ENCODE measurements at places on chromosomes 12 and 14.
A peak's percentile ranks its signal among the peaks of the same experiment; 100 is the strongest.

GRCh38 chr12:4809013-4809448, 88.8 kb downstream of the GALNT8 start:
- DNase-seq: no peak

GRCh38 chr12:26255893-26256645, 60.7 kb downstream of the SSPN start:
- no peak for DNase-seq

DNA sequence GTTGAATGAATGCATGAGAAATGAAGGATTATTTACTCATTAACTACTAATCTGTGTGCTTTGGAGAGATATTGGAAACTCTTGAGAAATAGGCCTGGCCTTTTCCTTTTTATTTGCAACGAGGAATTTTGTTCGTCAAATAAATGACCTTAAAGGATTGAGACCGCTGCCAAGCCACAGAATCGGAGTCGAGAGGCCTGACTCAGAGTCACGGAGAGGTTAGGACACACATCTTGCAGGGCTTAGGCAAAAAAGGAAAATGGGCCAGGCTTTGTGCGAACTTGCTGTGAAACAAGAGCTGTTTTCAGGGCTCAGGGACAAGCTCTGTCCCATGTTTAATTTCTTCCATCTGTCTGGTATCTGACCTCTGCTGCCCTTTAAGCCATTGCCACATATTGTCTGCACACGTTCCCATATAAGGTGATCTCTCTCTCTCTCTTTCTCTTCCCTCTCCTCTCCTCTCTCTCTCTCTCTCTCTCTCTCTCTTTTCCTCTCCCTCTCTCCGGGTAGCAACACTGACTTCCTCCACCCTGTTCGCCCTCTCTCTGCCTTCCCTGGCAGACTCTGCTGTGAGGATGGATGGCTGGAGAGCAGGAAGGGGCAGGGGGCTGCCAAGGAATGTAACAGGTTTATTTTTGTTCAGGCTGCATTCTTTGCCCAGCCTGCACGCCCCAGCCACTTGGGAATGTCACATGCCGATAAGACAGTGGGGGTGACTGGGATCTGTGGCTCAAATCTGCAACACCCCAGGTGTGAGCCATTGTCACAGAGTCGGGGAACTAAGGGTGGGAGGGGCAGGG, 14.9 kb upstream of the IFT81 start:
- DNase-seq: peak; percentile 32

GRCh38 chr12:4279198-4279690, 5.7 kb downstream of the CCND2 start:
- no peak for DNase-seq

- no peak for DNase-seq
Measured at GRCh38 chr14:59424341-59425071, 40.7 kb downstream of the GPR135 start.

DNA sequence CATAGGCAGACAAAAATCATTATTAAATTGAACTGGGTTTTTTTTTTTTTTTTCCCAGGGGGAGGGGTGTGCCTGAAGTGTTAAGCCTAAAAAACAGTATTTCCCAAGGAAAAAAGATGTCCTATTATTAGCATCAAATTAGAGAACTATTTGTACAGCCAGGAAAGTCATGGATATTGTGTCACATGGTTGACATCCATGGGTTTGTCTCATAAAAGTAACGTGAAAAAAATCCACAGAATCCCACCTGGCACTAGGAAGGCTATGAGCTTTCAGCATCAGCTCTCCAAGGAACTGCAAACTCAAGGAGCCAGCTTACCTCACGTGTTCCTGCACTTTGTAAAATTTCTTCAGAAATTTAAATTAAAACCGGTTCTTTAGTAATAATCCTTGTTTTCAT, 69.1 kb upstream of the EGLN3 start:
- no peak for DNase-seq

DNA sequence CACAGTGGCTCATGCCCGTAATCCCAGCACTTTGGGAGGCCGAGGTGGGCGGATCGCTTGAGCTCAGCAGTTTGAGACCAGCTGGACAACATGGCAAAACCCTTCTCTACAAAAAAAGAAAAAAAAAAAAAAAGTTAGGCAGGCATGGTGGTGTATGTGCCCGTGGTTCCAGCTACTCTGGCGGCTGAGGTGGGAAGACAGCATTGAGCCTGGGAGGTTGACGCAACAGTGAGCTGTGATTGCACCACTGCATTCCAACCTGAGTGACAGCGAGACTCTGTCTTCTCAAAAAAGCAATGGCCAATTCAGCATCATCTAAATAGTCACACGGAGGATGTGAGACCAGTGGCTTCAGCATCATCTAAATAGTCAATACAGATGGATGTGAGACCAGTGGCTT, 10.4 kb upstream of the SAMD4A start:
- no peak for DNase-seq

GRCh38 chr12:30763053-30763452, 8.3 kb upstream of the CAPRIN2 start:
- DNase-seq: no peak

DNA sequence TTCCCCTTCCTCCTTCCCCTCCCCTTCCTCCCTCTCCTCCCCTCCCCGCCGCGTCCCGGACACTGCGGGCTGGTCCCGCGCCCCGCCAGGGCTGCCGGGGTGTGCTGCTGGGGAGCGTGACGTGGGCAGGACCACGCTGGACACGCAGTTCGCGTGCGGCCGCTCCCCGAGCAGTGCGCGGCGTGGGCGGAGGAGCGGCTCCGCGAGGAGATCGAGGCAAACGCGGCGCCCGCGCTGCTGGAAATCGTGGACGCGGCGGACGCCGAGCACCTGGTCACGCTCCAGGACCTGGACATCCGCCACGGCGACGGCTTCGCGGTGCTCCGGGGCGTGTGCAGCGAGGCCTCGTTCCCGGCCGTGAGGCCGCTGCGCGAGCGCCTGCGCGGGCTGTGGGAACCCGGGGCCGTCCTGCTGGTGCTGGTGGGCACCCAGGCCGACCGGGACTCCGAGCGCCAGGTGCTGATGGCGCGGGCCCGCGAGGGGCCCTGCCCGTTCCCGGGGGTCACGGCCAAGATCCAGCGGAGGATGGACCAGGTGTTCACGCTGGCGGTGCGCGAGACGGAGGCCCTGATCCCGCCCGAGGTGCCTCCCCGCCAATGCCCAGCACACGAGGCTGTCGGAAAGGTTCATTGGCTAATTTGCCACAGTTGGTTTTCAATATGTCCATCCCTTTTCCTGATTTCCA, 84.3 kb downstream of the TNFAIP2 start:
- DNase-seq: no peak

- DNase-seq: peak; percentile 84
Measured at GRCh38 chr12:112419297-112420133, 768 bp downstream of the PTPN11 start.

DNA sequence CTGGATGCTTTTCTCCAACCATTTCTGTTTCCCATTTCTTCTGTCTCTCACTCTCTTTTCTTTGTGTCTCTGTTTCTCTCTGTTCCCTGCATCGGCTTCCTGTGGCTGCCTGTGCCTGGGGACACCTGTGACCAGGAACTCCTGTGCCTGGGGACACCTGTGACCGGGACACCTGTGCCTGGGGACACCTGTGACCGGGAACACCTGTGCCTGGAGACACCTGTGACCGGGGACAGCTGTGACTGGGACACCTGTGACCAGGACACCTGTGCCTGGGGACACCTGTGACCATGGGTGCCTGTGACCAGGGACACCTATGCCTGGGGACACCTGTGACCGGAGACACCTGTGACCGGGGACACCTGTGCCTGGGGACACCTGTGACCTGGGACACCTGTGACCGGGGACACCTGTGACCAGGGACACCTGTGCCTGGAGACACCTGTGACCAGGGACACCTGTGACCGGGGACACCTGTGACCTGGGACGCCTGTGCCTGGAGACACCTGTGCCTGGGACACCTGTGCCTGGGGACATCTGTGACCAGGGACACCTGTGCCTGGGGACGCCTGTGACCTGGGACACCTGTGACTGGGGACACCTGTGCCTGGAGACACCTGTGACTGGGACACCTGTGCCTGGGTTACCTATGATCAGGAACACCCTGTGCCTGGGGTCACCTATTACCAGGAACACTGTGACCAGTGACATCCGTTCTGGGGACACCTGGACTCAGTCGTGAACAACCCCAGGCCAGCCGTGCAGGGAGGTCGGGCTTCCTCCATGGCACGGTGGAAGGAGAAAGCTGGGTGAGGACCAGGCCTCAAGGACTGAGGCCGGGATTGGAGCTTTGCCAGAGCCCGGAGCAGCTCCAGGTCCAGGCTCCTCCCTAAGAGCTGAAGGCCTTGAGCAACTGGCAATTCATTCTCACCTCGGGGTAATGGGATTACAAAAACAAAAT, 23.4 kb upstream of the FBRSL1 start:
- DNase-seq: no peak

DNA sequence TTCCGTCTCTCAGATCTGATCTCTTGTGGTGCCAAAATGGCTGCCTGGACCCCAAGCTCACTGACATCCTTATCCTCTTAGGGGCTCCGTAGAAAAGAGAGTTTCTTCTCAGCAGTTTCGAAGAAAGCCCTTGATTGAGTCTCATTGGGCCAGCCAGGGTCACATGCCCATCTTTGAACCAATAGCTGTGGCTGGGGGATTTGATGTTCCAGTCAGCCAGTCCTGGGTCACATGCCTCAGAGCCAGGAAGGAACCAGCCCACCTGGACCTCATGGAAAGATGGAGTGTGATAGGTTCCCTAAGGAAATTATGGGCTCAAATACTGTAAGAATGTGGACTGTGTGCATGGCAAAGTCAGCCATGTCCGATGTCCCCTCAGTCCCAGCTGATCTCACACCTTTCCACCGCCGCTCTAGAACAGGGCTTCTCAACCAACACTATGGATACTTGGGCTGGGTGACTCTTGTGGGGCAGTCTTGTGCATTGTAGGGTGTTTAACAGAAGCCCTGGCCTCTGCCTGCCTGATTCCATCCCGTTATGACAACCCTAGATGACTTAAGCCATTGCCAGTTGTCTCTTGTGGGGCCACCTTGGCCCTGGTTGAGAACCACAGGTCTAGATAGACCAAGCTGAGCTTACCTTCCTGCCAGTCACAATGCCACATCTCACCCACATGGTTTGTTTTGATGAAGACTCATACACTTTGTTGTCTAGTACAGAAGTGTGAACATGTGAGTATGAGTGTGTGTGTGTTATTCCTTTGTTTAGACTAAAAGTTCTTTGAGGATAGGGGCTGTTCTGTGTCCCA, 163.9 kb downstream of the ADGRD1 start:
- no peak for DNase-seq

- DNase-seq: no peak
Measured at GRCh38 chr14:44589180-44589579, 82.1 kb upstream of the FSCB start.

Measured in ELF-1 (cell line).